ENCODE measurements at places on chromosomes 11 and 22.

GRCh38 chr11:126347751-126348668, 7.5 kb upstream of the ST3GAL4 start:
- no peak for DNase-seq

DNA sequence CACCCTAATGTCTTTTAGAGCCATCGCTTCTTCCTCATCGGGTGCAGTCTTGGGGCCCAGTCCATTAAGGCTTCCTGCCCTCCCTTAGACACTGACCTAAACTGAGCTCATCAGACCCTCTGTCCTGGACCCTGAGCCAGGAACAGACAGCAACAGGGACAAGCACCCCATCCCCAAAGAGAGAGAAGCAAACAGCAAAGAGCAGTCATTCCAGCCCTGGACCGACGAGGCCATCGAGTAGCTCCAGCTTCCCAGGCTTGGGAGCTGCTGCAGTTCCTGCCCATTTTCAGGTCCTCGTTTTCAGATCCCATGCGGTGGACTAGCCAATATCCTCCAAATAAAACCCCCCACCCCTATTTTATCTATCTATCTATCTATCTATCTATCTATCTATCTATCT, 25.8 kb upstream of the CACNG2 start:
- no peak for DNase-seq

DNA sequence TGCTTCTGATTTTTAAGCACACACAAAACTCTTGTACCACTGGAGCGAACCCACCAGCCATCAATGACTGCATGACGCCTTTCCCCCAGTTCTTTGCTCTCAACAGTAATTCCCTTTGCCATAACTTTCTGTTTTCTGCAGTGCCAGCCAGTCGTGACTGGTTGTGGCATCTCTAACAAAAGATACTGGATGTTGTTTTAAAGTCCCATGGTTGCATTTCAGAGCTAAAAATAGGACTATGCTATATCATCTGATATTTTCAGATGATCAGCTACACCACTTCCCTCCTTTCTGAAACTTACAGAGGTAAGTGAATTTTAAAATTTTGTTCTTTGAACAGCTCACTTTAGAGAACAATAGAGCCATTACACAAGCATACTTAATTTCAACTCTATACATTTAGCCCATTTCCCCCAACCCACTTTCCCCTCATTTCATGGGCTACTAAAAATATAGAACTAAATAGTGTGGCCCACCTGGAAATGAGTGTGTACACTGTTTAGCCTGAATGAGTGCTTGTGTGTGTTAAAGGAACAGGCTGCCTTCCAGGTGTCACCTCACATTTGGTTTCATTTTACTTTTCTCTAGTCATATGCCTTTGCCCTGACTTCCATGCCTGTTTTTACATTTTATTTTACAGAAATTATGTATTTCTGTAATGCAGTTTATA, 136.9 kb upstream of the ZC3H12C start:
- no peak for DNase-seq

GRCh38 chr11:113828191-113828590, 47.2 kb downstream of the USP28 start:
- no peak for DNase-seq

DNA sequence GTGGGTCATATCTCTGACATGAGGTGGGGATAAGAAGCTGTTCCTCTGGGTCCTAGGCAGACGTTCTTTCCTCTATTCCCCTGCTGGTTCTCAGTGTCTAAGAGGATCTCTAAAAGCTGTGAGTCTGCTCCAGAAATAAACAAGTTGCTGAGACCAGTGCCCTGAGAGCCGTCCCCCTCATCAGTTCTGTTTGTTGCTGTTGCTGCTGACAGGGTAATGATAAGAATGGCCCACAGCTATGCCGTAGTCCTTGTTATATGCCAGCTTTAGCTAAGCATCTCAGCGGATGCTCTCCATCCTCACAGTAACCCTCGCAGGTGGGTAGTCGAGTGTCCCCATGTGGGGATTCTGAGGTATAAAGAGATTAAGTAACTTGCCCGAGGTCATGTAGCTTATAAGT, 23.5 kb upstream of the ST14 start:
- DNase-seq = no peak

DNA sequence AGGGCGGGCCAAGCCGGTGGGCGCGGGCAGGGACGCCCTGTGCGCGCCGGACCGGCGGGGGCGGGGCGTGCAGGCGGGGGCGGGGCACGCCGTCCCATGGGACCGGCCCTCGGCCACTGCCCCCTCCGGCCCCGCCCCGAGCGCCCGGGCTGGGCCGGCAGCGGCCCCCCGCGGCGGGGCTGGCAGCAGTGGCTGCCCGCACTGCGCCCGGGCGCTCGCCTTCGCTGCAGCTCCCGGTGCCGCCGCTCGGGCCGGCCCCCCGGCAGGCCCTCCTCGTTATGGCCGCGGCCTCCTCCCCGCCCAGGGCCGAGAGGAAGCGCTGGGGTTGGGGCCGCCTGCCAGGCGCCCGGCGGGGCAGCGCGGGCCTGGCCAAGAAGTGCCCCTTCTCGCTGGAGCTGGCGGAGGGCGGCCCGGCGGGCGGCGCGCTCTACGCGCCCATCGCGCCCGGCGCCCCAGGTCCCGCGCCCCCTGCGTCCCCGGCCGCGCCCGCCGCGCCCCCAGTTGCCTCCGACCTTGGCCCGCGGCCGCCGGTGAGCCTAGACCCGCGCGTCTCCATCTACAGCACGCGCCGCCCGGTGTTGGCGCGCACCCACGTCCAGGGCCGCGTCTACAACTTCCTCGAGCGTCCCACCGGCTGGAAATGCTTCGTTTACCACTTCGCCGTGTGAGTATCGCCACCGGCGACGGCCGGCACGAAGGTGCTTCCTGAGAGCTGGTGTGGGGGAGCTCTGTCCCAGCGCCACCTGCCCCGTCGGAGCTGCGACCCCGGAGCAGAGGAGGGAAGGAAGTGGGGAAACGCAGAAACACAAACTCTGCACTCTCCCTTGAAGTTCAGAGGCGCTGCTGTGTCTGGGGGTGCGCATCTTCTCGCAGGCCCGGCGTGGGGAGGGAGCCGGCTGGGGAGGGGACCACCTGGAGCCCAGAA, at the start of gene KCNQ1:
KCNQ1 (plus strand) TSS at position 188 of the 925 bp plus-strand sequence; CDS start at position 279, 91 bp downstream.
- no peak for DNase-seq

DNA sequence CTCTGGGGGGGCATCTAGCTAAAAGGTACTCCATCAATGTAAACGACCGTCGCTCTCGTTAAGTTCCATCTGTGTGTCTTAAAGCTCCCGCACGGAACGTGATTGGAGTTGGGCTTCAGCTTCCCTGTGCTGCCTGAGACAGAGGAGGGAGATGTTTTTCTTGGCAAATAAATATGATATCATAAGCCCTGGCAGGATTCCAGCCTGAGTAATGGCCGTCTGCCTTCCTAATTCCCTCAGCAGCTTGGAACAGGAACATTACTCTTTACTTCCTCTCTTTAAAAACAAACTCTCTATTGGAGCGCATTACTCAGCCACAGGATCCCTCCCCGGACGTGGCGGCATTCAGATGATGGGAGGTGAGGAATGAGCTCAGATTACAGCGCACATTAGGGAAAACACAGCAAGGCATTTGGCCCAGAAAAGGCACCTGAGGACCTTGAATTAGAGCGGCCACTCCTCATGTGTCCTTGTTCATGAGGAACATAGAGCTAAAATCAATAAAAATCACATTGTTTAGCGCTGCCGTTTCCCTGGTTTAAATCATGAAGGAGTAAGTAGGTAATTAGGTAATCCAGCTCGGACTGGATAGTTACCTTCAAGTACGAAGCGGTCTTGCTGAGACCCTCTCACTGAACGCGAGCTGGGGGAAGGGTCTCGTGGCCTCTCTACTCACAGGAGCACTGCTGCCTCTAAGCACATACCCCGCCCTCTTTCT, 230.4 kb downstream of the ST3GAL4 start:
- DNase-seq = peak; percentile 95

DNA sequence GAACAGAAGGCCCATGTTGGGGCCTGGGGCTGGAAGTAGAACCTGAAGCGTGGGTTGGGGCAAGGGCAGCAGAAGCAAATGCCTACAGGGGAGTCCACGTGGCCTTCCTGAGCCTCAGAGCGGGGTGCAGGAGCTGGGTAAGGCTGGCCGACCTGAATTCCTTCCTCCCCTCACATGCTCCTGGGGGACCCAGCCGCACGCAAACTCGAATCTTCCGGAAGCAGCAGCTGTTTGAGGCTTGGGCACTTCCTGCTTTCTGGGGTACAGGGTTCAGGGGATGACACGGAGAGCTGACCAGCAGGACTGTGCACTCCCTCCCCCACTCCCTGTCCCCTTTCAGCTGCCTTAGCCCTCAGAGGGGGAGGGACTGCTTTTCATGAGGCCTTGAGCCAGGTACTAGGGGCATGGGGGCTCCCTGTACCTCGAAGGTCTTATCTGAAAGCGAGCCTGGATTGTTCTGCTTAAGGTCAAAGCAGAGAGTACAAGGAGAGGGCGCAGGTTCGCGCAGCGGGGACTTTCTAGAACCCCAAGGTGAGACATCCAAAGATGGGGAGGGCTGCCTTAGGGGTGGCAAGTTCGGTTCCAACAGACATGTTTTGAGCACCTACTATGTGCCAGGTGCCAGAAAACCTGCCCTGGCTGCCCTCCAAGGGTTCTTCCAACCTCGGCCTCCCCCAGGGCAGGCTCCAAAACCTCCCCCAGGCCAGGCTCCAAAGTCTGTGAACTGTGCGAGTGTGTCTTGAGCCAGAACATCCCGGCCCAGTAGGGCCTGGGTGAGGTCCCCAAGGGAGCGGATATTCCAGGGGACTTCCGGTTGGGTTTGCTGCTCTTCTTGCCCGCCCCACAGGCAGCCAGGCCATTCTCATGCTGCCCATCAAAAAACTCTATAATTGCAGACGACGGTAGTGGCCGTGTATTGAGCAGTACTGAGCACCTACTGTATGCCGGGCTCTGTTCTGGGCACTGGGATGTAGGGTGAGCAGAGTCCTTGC, 1.7 kb downstream of the NCF4 start:
- no peak for DNase-seq

Data from fibroblast of skin of left biceps (primary cell).